ENCODE measurements at places on chromosomes 5 and 9.

- DNase-seq, result no peak
Observed at GRCh38 chr5:81718300-81718699, 32.6 kb downstream of the SSBP2 start.

GRCh38 chr9:127921557-127922120, 4.8 kb upstream of the ST6GALNAC4 start:
- DNase-seq, result no peak

- no peak for DNase-seq
Observed at GRCh38 chr5:6742081-6742758, 29.0 kb downstream of the TENT4A start.

GRCh38 chr5:4513381-4513780, 626.7 kb upstream of the ADAMTS16 start:
- DNase-seq, result no peak

GRCh38 chr5:75335486-75335885, 1.5 kb upstream of the HMGCR start:
- DNase-seq, result no peak

DNA sequence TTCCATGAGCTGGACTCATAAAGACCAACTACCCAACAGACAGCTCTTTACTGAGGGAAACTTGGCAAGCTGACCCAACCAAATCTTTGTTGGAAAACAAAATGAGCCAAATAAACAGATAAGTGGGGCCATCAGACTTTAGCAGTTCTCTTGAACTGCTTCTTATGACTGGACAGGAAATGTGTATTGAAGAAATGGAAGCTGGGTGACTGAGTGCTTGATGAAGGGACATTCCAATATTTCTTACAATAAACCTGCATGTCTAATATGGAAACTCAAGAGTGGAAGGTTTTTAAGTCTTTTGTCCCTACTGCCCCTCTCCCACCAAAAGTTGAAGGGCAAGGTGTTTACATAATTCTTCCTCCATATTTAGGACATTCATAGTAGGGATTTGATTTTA, 218.8 kb upstream of the NR4A3 start:
- DNase-seq, result no peak

GRCh38 chr5:150391986-150392385, 20.7 kb downstream of the CD74 start:
- no peak for DNase-seq

- DNase-seq, result no peak
Observed at GRCh38 chr5:171863935-171864334, 78.3 kb downstream of the SMIM23 start.

- DNase-seq, result no peak
Observed at GRCh38 chr5:8905021-8905420, 640.9 kb downstream of the SEMA5A start.

GRCh38 chr5:62328772-62329491, 22.9 kb downstream of the KIF2A start:
- DNase-seq, result no peak

GRCh38 chr5:133117912-133118445, 66.2 kb downstream of the HSPA4 start:
- no peak for DNase-seq

GRCh38 chr5:81631124-81631523, 119.8 kb downstream of the SSBP2 start:
- no peak for DNase-seq

DNA sequence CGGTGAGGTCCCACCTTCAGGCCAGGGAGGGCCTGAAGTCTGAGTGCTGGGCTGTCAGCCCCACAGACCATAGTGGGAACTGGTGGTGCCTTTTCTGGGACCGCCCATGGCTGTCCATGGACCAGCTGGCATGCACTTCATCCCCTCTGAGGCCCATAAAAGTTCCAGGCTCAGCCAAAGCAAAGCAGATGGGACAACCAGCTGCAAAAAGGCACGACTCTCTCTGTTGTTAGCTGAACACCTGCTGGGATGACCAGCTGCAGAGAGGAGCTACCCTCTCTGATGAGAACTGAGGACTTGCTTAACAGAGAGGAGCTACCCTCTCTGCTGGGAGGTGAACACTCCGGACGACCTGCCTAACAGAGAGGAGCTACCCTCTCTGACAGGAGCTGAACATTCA, 844.3 kb upstream of the DMAC1 start:
- DNase-seq, result no peak

- DNase-seq, result no peak
Observed at GRCh38 chr9:137663584-137663983, 44.8 kb downstream of the EHMT1 start.

DNA sequence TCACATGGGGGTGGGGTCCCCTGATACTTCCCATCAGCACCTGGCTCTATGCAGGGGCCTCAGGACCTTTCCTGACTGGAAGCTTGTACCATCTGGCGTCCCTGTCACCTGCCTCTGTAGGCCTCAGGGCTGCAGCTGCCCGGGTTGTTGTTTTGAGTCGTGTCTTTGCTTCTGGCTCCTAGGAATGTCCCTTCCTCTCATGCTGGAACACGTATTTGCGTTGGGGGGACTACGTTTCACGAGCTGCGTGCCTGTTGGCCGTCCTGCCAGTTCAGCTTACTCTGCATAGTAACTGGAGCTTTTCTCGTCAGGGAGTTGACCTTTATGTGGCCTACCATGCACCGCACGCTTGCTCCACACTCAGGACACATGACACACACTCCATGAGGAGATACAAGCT, 54.9 kb upstream of the IRX4 start:
- no peak for DNase-seq

DNA sequence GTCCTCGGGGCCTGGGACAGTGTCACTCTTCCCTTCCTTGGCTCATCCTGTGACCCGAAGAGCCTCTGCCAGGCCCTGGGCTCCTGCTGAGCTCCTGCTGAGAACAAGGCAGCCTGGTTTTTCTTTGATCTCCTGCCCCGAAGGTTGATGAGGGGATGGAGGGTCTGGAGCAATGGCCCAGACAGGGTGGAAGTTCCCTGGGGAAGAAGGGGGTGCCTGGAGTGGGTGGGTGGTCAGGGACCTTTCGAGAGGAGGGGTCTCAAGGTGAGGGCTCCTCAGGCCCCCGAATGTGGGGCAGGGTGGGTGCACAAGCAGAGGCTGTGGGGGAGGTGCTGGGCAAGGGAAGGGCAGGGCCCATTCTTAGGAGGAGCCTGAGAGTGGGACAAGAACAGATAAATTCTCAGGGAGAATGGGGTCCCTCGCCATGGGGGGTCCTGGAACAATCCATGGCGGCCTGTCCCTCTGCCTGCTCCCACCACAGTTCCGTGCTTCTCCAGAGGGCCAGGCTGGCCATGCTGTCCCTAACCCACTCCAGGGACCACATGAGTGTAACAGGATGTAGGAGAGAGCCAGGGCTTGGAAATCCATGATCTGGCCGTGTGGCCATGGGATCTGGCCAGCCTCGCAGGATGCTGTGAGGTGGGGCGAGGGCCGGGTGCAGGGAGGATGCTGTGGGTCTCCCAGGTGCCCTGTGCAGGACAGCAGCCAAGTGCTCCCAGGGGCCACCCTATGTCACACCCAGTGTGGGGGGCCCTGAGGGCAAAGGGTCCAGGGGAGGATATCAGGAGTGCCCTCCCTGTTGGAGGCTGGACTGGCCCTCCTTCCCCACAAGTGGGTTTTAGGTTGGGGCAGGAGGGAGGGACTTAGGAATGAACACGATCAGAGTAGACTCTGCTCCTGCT, 128.5 kb upstream of the LPCAT1 start:
- DNase-seq, result no peak

- no peak for DNase-seq
Observed at GRCh38 chr5:149966946-149967345, 6.4 kb downstream of the SLC26A2 start.

GRCh38 chr9:115063058-115063845, 54.7 kb downstream of the TNC start:
- no peak for DNase-seq

DNA sequence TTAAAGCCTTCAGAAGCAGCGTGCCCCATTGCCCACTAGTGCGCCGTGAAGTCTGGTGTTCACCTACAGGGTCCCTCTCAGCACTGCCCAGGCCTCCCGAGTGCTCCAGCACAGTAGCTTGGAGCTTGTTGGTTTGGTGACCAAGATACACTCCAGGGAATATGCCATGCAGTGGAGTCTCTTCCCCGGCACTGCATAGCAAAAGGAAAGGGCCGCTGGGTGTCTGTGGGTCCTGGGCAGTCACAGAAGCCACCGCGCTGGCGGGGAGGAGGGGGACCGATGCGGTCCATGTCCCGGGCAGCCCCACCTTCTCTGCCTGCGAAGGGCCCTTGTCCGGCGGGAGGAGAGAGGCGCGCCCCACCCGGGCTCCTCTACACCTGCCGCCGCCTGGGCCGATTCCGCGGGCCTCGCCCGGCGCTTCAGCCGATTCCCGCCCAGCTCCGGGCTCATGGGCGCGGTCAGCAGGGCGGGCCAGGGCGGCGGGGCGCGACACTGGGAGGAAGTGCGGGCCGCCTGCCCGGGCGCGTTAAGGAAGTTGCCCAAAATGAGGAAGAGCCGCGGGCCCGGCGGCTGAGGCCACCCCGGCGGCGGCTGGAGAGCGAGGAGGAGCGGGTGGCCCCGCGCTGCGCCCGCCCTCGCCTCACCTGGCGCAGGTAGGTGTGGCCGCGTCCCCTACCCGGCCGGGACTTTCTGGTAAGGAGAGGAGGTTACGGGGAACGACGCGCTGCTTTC, at the start of gene SYK:
Gene SYK, plus strand, starts transcription at position 579 of the 732 bp plus-strand sequence. CDS start 42,080 bp downstream, outside the sequence.
- DNase-seq, result no peak

DNA sequence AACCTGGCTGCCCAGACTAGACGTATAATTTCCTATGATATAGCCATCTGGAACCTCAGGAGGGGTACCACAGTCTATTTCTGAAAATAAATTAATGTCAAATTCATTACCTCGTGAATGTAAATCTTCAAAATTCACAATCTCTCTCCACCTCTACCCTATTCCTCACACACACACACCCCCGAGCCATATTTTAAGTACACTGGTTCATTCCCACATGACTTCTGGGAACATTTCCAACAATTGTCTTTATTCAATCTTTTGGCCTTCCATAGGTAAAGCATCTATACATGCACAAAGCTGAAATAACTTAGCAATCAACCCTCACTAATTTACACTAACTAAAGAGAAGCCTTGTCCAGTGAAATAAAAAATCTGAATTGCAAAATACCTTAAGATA, 32.7 kb downstream of the SUSD1 start:
- no peak for DNase-seq

DNA sequence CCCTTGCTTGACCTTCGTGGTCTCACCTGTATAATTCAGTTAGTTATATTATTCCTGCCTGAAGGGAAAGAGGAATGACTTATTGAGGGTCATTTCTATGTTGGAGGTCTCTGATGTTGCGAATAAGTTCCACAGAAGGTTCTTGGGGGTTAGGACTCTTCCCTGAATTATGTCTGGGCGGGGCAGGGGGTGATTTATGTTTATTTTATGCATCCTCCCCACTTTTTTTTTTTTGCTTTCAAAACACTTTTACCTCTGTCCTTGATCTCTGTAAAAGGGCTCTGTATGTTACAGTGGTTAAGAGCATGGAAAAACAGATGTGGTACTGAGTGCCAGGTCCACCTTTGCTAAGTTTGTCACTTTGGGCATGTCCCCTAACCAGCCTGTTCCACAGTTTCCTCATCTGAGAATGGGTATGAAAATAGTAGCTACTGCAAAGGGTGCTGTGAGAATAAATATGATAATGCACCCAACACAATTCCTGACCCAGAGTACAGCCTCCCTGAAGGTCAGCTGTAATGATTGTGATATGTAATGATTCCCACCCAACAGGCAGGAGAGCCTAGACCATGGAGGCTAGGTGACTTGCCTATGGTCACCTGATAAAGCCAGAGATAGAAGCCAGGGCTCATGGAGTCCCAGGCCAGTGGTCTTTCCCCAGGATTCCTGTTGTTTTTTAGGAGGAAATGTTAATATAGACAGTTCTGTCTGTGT, 54.8 kb downstream of the SLC22A5 start:
- DNase-seq, result no peak

- DNase-seq, result no peak
Observed at GRCh38 chr5:1520791-1521453, 2.8 kb downstream of the LPCAT1 start.

DNA sequence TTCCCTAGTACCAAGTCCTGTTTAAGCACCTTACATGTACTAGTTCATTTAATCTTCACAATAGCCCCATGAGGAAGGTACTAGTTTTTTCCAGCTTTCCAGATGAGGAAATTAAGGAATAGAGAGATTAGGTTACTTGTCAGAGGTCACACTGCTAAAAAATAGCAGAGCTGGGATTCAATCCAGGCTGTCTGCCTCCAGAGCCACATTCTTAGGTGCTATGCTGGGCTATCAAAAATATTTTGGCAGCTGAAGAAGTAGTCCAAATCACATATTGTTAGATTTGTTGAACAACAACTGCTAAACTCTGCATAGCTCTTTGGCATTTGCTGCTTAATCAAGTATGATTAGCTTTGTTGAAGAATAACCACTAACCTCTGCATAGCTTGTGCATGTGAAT, 591.5 kb upstream of the KLF4 start:
- no peak for DNase-seq

DNA sequence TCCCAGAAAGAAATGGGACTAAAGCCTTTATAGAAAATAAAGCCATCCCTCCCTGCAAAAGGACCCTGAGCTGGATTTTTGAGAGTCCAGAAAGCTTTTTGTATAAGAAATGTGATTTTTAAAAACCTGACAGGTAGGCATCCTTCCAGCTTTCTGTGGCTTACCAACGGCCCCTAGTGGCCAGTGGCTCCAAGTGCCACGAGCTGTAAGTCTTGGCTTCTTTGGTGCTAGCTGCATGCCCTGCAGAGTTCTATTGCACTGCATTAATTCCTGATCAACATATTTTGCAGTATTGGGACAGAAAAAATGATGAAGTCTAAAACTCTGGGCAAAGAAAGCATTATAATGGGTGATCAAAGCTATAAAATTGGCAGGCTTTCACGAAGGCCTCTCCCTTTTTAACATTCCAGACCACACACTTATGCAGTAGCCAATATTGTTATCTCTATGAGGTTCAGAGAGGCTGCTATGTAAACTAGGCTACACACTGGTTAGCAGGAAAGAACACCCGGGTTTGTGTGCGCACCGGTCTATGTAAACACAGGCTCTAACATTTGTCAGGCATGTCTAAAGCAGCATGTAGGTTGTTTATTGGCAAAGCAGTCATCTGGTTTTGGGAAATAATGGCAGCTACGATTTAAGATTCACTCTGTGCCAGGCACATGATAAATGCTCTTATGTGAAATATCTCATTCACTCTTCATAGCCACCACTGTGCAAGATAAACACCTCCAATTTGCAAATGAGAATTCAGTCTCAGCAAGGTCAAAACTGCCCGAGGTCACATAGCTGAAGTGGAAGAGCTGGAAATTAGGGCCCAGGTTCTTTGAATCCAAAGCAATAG, 55.2 kb downstream of the NMUR2 start:
- DNase-seq, result no peak

GRCh38 chr5:89401659-89402058, 518.7 kb upstream of the MEF2C start:
- DNase-seq, result no peak

DNA sequence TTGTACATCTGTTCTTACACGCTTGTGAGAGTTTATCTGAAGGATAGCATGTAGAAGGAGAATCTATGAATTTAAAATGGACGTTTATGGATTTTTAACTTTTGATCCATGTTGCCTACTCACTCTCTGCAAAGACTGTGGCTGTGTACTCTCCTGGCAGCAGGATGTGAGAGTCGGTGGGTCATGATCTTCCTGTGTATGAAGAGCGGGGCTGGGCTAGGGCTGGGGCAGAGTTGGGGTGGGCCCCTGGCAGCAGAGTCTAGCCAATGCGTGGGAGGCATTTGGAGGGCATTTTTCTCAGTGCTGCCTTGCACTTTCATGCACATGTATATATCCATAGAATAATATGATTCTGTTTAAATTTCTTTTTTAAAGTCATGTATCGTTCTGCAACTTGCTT, 24.0 kb upstream of the DAB2IP start:
- no peak for DNase-seq

GRCh38 chr9:8205576-8205975, 406.0 kb upstream of the DMAC1 start:
- no peak for DNase-seq

Measured in stimulated activated CD4-positive, alpha-beta T cell treated with anti-CD3 and anti-CD28 coated beads, Interleukin-1b, Interleukin-23, amount 100 ng/mL, for 1 hour (primary cell).